ENCODE measurements at places on chromosomes 1 and 21. TPM values are rescaled to one million over a fixed set of nuclear protein-coding genes. Genes with fewer than 3 reads are reported as not detected.
A peak's percentile ranks its signal among the peaks of the same experiment; 100 is the strongest.

DNA sequence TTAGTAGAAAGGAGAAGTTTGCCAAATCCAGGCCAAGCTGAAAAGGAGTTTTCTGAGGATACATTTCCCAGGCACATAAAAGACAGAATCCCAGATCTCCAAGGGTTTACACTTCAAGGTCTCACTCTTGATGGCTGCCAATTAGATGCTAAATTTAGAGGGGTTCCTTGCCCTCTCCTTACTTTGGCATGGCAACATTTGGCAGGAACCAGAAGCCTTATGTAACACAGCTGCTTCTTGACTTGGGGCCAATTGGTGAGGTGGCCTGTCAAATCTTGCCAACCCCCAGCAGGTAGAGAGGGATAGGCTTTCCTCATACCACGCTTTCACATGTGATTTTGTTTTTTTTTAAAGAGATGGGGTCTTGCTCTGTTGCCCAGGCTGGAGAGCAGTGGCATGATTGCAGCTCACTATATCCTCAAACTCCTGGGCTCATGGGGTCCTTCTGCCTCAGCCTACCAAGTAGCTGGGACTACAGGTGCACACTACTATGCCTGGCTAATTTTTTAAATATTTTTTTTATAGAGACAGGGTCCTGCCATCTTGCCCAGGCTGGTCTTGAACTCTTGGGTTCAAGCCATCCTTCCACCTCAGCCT lies 25.2 kb upstream of the NKAIN1 start:
- DNase-seq = no peak

DNA sequence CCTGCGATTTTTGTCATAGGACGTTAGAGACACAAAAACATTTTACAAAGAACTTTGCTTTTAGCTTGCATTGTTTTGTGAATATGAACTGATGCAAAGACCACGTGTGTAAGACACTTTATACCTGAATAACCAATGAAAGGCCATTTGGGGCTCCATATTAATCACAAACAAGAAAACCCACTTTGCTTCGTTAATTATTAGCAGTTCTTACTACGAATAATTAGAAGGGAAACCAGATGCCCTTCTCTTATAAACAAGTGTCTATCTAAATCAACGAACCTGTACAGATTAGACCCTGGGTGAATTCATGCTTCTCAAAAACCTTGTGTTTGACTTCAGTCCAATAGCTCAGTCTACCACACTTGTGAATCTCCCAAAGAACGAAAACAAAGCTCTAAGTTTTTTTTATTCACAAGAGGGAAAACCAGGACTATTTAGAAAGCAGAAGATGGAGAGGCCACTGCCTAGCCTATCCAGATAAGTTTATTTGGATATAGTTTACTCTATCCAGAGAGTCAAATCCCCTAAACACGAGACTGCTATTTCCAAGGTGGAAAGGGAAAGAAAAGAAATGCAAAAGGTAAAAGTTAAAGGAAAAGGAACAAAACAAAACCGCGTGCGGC lies 897 bp downstream of the CYYR1 start:
- DNase-seq = no peak

GRCh38 chr1:157105298-157105987 lies 5.8 kb upstream of the ETV3L start:
- no peak for DNase-seq

DNA sequence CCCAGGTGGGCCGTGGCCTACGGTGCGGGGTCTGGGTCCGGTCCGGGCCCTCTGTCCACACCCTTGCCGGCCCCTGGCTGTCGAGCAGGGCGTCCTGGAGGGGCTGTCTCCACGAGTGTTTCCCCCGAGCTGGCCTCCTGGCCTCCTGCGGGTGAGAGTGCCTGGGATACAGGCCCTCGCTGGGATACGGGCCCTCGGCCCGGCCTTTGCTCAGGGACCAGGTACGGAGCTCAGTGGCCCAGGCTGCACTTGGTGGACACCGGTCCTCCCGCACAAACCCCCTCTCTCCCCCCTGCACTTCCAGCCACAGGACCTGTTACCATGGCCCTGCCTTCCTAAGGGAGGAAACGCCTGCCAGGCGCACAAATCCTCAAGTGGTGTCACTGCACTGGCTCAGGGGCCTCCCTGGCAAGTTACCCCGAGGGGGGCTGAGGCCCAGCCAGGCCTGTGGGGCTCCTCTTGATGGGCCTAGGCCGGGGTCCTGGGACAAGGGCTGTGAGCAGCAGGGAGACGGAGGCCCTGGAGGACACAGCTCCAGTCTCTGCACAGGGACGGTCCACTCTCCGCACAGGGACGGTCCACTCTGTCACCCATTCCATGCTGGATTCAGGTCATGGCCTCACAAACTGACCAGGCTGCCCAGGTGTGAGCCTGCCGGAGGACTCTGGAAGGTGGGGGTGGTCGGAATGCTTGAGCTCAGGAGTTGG lies 18.2 kb upstream of the RNF223 start:
- DNase-seq = no peak

GRCh38 chr1:221735999-221736398 lies 5.9 kb downstream of the DUSP10 start:
- DNase-seq = no peak

- DNase-seq = no peak
Measured at GRCh38 chr1:200079232-200079940, 51.9 kb downstream of the NR5A2 start.

DNA sequence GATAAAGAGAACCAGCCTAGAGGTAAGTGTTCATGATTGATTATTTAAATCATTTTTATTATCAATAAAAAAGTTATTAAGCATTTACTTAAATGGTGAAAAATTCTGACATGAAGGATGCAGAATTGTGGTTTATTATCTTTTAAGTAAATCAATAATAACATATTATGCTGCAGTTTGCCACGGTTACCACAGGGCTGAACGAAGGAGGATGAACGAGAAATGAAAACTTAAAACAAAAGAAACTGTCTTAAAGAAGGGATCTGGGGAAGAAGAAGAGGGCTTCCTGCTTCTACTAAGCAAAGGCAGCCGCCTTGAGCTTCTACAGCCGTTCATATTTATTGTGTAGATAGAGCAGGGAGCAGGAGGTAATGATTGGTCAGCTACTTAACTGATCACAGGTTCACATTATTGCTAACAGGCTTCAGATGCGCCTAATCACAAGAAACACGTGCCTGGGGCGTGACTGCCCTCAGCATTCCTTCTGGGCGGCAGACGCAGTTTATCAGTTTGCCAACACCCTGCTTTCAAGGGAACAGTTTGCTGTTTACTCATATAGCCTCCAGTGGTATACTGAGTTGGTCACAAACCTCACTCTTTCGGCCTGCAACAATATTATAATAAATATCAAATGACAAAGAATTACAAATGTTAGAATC lies 5.8 kb upstream of the FNBP1L start:
- no peak for DNase-seq

GRCh38 chr1:5466487-5466886 lies 525.7 kb downstream of the NPHP4 start:
- no peak for DNase-seq

DNA sequence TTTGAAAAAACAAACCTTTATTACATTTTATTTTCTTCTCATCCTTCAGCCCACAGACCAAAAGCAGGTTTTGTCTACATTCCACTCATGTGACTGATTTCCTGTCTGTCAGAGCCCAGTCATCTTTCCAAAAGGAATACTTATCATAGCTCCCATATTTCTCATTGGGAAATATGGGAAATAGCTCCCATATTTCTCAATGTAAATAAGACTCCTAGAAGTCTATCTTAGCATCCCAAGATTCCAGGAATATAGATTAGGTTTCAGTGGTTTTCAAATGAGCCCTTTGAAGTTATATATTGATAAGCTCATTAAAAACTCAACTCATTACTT lies 19.1 kb upstream of the NRDC start:
- DNase-seq = peak; percentile 84

OR10J1 gene
- not detected for total RNA-seq

OR2T2 gene
- total RNA-seq = not detected

TDRD5 gene
- not detected for total RNA-seq

GBP4 gene
- total RNA-seq = 1.4 TPM

NBPF26 gene
- total RNA-seq = 17.2 TPM

UBL4B gene
- not detected for total RNA-seq
